ENCODE measurements at places on chromosomes 2 and 18.

- DNase-seq, result no peak
Measured at GRCh38 chr2:238483656-238484055, 56.9 kb downstream of the ASB1 start.

- no peak for DNase-seq
Measured at GRCh38 chr2:239310401-239311061, 90.3 kb downstream of the HDAC4 start.

- no peak for DNase-seq
Measured at GRCh38 chr18:25675123-25675850, 323.3 kb upstream of the ZNF521 start.

DNA sequence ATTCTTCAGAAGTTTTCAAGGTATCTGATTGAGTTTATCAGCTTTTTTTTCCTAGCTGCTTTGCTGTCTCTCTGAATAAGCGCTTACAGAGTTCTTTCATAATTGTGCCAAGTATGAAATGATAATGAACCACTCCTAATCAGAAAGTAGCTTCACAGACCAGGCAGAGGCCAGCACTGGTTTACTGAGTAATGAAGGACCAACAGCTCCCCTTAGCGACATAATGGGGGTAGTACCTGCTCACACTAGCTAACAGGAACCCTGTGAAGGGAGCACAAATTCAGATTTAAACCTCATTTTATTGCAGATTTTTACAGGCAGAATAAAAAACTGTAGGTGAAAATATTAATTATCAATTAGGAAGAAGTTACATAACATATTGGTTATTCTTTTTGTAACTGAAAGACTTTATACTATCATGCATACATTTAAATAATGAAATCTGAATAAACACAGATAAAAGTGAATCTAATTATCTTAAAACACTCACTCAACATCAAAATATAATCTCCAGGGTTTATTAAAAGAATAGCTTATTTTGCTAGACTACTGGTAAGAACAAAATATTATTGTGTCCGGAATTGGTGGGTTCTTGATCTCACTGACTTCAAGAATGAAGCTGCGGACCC, 53.7 kb upstream of the LRRC30 start:
- peak; percentile 67 for DNase-seq

DNA sequence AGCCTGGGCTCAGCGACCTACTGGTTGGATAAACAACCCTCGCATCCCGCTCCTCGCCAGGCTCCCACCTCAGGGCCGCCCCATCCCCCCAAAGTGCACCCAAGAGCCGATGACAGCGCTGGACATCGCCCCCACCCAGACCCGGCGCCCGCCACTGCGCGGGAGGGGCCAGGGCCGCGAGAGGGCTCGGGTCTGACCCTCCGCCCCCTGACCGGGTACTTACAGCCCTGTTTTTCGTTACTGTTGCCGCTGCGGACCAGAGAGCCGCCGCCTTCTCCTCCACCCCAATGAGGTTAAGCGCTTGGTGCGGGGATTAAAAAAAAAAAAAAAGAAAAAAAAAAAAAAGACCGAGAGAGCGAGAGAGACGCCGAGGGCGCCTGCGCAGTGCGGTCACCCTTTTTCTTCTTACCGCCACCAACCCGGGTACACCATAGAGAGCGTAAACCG, at the start of gene CLASP1:
TSS of gene CLASP1 (minus strand) at position 314 of the 447 bp plus-strand sequence. CDS start 43,567 bp downstream, outside the sequence.
- DNase-seq, result no peak

GRCh38 chr2:127562936-127563335, 27.5 kb downstream of the MYO7B start:
- DNase-seq, result no peak

DNA sequence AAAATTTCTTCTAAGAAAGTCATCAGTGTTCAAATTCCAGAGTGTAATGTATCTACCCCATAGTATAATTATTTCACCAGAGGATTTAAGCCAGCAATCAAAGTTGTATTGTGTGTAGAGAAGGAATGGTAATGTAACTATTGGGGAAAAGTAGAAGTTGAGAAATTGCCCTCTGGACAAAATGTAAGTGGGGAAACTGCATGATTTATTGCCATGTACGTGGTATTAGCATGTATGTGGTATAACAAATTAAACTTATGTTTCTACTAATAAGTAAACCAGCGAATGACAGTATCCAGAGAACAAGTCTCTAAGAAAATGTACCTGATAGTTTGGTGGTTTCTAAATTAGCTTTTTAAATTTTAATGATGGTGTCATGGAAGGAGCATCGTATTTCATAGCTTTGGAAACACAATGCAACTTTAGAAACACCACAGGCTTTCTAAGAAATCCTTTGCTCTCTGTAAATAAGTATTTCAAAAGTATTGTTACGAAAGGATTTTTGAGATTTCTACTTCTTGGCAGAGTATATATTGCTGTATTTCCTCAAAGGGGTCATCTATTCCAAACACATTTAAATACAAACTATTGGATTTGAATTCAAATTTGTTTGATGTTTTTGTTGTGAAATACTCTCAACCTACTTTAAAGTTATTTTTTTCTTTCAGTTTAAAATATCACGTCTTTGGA, 1018.9 kb upstream of the ZEB2 start:
- no peak for DNase-seq

DNA sequence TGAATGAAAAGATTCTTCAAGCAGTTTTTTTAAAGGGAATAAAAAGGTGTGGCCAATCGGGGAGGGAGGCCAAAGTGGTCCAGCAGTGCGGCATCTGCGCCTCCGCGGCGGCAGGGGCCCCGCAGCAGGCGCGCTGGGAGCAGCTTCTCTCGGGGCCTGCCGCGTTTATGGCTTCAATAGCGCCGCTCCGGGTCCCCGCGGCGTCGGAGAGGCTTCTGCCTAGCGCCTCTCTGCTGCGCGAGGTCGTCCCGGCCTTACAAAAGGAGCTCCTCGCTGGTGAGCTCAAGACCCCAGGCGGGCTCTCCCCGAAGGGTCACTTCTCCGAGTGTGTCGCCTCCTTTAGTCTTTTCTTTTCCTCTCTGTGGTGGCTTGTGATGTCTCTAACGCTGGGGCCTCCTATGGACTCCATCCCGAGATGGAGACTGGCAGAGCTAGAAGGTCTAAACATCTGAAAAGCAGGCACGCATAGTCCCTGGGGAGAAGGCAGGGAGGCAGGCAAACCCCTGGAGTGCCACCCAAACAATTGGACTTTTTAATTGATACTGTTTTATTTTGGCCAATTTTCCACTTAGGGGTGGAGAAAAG, 67.1 kb downstream of the SUMO1 start:
- no peak for DNase-seq

- DNase-seq, result no peak
Measured at GRCh38 chr2:45281311-45281710, 272.1 kb upstream of the SIX2 start.

GRCh38 chr2:135791418-135792190, 45.4 kb downstream of the LCT start:
- DNase-seq, result no peak

- DNase-seq, result no peak
Measured at GRCh38 chr2:159614534-159615366, 1.6 kb downstream of the BAZ2B start.

GRCh38 chr18:27750014-27750413, 426.9 kb downstream of the CDH2 start:
- DNase-seq, result peak; percentile 6

- DNase-seq, result no peak
Measured at GRCh38 chr2:143175438-143175837, 46.2 kb downstream of the ARHGAP15 start.

DNA sequence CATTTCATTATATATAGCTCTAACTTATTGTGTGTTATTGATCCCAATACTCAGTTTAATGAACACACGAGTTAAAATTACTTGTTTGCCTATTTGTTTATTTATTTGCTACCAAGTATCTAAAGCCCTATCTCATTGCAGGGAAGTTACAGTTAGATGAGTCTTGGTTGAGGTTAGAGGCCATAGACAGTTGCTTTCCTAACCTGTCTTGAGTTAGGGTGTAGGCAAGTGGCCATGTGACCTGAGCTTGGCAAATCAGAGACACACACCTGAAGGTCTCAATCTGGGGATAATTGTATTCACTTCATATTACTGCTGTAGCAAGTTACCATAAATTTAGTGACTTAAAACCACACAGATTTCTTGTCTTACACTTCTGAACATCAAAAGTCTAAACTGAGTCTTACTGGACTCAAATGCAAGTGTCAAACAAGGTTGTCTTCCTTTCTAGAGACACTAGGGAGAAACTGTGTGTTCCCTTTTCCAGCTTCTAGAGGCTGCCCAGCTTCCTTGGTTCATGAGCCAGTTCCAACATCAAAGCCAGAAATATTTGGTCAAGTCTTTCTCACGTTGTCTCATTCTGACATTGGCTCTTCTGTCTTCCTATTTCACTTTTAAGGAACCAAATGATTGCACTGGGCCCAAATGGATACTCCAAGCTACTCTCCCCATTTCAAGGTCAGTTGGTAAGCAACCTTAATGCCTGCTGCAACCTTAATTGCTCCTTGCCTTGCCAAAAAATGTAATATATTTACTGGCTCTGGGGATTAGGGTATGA, 39.7 kb downstream of the COL3A1 start:
- no peak for DNase-seq

DNA sequence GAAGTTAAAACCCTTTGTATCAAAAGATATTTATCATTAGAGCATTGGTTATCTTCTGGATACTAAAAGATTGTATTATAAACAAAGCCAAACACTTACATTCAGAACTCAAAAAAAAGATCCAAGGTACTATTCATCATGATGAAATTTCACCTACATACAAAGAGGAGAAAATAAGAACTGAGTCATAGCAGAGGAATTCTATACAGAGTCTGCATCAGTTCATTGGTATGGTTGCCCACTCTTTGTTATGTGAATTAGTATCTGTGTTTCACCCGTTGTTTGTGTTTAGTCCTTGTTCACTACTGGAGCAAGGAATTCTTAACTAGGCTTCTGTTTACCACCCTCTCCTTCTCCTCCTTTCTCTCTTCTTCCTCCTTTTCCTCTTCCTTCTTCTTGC, 157.9 kb downstream of the LNPK start:
- no peak for DNase-seq

DNA sequence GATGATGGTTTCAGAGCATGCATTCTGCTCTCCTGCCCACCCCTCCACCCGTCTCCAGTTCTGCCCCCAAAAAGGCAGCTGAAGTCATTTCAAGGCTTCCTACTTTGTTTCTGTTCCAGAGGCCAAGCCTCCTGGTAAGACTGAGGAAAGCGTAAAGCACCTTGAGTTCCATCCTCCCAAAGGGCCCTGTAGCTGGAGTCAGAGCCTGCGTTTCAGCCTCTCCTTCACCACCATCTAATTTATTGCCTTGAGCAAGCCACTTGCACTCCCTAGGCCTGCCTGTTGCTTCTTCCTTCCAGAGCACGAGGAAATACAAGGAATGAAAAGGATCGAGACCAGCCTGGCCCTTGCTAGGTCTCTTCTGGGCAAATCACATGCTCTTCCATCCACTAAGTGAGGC, 244.2 kb upstream of the RAB12 start:
- DNase-seq, result no peak

DNA sequence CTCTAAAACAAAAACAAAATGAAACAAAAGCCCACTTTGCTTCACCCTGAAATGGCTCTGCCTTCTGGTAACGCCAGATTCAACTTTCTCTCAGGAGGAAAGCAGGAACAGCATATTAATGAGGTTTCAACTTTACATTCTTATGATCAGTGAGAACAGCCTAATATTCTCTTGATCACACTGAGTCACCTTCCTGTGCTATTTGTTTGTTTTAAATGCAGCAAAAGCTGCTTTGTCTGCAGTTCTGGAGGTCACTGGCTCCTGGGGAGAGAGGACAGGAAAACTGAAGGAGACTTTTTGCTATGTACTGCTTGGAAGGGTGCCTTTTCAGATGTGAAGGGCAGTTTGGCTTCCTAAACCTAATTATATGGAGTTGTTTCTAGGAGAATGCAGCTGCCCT, 48.1 kb downstream of the MAIP1 start:
- DNase-seq, result peak; percentile 4

GRCh38 chr2:153880926-153881325, 9.2 kb downstream of the GALNT13 start:
- DNase-seq, result no peak

DNA sequence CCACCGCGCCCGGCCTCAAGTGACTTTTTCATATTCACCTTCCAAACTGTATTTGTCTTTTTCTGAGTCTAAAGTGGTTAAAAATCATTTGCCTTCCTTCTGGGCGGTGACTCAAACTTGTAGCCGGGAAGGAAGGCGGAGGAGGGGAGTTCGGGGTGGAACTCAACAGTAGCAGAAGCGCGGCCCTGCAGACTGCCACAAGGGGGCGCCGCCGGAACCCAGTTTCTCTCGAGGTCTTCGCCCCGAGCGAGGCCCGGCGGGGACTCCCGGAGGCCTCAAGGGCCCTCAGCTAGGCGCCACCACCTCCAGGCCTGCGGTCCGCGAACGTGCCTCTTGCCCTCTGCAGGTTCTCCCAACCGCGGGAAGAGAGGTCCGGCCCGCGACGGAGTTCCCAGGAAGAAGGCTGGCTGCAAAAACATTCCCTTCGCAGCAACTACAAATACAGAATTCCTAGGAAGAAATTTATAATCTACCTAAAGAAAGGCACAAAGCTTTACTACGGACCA, 16.8 kb upstream of the ITM2C start:
- peak; percentile 83 for DNase-seq

- DNase-seq, result no peak
Measured at GRCh38 chr2:225037415-225038230, 4.6 kb downstream of the DOCK10 start.

DNA sequence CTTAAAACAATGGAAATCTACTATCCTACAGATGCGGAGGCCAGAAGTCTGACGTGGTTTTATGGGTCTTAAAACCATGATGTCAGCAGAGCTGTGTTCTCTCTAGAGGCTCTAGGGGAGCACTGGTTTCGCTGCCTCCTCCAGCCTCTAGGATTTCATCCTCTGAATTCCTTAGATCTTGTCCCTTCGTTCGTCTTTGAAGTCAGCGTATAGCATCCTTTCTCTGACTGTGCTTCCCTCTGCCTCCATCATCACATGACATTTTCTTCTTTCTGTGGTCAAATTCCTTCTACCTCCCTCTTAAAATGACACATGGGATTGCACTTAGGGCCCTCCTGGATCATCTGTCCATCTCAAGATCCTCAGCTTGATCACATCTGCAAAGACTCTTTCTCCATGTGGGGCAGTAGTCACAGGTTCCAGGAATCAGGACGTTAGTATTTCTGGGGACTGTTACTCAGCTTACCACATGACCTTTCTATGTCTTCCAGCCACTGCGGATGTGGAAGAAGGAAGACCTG, 22.7 kb upstream of the NCK2 start:
- DNase-seq, result no peak

DNA sequence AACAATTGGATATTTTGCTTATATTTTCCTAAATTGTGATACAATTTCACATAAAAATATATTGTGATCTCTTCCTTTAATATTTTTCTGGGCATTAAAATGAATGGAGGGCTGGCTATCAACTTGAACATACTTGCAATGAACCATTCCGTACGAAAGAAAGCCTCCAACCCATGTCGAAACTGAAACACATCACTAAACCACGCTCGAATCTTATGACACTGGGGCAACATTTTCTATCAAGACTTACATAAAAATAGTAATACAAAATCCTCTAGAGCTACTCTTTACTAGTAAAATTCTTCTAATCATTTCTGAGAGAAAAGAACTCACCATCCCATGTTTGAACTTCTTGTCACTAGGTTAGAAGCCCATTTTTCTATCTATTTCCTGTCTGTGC, 132.8 kb upstream of the DOK6 start:
- no peak for DNase-seq
